ACHN (cell line): ENCODE measurements at places on chromosomes 4 and X.

DNA sequence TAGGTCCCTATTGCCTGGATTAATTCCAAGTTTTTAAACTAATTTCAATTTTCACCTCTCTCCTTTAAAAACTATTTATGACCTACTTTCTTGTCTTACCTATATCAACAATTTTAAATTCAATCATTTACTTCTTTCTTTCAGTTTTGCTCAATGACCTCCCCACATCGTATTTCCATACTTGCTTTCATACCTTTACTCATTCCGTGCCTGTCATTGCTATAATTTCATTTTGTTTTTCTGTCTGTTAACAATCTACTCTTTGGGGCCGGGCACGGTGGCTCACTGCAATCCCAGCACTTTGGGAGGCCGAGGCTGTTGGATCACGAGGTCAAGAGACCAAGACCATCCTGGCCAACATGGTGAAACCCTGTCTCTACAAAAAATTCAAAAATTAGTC, 781.1 kb downstream of the FSTL5 start:
- DNase-seq: no peak

GRCh38 chr4:173912384-173912783, 371.1 kb downstream of the FBXO8 start:
- no peak for DNase-seq

DNA sequence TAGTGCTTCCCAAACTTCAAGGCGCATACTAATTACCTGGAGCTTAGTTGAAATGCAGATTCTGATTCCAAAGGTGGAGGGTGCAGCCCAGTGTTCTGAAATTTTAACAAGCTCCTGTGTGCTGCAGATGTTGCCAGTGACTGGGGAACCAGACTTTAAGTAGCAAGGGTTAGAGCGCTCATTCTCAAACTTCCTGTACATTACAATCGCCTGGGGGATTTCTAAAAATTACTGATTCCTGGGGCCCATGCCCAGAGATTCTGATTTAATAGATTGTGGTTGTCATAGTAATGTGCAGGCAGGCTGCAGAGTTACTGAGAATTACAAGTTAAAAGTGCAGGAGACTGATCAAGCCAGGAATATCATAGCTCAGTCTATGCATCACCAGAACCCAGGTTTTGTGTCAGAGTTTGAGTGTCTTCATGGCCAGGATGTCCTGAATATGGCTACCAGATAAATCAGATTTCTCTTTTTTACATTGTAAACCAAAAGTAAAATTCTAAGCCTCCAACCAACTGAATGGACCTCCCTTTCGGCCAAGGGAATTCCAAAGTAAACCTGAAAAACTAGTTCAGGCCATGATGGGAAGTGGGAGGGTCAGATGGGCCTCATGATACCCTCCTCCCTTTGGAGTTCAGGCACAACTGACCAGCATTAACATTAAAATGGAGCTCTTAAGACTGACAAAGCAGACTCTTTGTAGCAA, 121.6 kb downstream of the ATXN3L start:
- DNase-seq: no peak

GRCh38 chrX:116757491-116757890, 294.7 kb upstream of the CT83 start:
- DNase-seq: no peak

DNA sequence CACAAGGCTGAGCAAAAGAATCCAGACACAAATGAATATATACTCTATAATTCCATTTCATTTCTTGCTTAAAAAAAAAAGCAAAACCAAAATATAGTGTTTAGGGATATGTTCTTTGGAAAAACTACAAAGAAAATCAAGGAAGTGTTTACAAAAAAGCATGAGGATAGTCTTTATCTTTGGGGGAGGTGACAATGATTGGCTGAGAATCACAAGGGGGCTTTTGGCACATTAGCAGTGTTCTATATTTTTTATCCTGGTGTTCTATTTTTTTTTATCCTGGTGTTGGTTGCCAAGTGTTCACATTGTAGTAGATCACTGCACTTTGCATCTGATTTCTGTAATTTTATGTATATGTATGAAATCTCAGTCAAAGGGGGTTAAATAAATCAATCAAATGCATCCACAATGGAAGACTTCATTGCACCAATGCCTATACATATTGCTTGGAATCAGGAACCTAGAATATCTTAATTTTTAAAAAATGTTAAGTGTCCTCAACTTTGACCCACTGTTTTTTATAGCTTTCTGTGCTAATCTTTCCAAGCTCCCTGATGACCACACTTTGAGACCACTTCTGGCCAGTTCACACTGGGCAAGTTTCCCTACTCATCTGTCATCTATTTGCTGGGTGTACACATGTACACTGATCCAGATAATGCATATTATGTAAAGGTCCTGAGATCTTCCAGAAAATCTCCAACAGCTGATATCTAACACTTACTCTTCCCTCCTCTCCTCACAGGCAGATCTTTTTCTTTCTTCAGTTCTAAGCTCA, 3.7 kb downstream of the TBC1D9 start:
- DNase-seq: no peak

DNA sequence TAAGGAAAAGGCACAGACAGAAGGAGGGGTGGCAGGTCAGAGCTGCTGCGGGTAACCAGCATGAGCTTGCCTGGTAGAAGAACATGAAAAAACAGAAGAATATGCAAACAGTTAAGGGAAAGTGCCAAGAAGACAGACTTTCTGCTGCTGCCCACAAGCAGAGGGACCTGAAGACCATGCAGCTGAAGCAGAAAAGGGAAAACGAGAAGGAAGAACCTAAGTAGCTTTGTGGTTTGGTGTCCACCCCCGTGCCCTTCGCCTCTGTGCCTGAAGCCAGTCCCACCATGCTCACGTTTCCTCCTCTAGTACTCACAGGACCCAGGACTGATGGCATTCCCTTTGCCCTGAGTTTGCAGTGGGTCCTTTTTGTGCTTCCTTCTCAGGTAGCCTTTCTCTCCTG, 62.8 kb downstream of the UBA6 start:
- DNase-seq: no peak
